ENCODE measurements at places on chromosomes 11 and 22.

- DNase-seq = peak; percentile 56
Observed at GRCh38 chr11:47565340-47566148, at the start of gene PTPMT1. Gene PTPMT1 (plus strand): TSS chr11:47565599. CDS start chr11:47565623, 24 bp downstream.

GRCh38 chr11:17381156-17381555 is 7.3 kb downstream of the KCNJ11 start:
- DNase-seq = no peak

DNA sequence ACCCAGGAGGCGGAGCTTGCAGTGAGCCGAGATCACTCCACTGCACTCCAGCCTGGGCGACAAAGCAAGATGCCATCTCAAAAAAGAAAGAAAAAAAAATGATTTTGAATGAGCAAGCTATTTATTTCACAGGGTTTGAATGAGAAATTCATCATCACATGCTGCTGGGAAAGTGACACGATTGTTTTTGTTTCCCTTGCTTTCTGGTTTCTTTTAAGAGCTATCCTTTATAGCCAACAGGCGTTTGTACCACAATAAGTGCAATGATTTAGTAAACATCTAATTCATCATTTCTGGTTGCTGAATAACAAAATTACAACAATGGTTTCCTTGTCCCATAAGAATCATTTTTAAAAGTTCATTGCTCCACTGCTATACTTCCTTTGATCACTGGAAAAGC is 129.9 kb downstream of the GUCY1A2 start:
- DNase-seq = no peak

DNA sequence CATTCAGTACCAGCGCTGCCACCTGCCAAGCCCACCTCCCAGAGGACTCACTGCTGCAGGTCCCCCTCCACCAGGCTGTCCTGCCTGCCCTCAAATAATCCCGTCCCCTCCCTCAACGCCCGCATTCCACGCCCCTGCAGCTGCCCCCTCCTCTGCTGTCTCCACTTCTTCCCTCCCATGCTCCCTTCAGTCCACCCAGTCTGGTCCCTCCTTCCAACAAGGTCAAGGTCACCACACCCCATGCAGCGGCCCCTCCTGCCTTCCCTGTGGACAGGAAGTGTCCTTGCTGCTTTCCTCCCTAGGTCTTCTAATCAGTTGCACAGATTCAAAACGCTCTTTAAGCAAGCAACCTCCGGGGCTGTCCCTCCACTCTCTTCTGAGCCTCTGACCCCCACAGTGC is 12.1 kb downstream of the MACROD1 start:
- DNase-seq = no peak

DNA sequence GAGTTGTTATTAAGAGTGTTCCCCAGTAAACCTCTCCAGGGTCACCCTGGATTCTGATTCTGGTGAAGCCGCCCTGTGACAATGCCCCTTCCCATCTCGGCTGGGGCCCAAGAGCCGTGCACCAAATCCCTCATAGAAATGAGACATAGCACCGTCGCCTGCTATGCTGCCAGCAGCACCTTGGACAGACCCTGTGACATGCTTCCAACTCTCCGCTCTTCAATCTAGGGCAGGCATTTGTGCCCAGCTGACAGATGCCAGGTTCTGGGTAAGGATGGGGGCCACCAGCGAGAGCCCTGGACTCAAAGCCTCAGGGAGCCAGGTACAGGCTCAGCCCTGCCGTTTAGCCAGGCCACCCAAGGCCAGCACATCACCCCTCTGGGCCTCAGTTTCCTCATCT is 55.8 kb upstream of the TCF20 start:
- no peak for DNase-seq

DNA sequence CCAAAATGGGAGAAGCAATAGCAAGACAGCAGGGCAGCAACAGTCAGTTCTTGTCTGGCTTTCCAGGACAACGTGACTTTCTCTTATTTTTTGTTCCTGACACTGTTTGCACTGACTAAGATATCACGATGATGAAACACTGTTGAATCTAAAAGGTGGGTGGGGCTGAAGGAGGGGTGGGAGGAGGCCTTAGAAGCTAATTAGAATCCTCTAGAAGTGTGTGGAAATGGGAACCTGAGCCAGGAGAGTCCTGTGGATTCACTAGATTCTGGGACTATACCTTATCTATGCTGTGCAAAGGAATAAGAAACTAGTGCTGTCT is 300.3 kb downstream of the ST3GAL4 start:
- no peak for DNase-seq

DNA sequence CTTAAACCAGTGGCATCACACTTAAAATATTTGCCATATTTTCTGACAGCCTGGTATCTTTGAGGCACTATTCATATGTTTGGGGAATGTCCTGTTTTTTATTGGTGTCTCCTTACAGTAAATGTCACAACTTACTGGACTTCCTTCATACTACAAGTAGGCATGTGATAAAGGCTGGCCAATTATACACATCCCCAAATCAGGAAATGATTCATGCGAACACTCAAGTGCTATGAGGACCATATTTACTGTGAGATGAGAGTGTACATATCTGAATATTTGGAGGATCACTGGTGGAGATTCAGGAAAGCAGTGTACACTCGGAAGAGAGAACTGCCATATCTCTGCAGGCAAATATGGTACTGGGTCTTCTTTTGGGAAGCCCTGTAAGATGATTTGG is 913.8 kb upstream of the CHORDC1 start:
- no peak for DNase-seq

DNA sequence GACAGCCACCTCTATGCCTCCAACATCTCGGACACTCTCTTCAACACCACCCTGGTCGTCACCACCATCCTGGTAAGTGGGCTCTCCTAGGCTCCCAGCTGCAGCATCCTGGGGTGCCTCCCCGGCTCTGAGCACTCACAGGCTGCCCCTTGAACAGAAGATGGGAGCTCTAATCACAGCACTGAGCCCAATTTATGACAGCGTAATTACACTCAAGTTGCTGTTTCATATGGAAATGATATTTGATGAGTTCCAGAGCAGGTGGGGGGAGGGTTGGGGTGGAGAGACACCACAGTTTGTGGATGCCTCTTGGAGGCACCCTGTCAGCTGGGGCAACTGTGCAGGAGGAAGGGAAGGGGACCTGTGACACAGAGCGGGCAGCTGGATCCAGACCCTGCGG is 125.3 kb upstream of the TBCEL start:
- peak; percentile 47 for DNase-seq

- DNase-seq = no peak
Observed at GRCh38 chr22:27752771-27753170, 48.8 kb downstream of the MN1 start.

DNA sequence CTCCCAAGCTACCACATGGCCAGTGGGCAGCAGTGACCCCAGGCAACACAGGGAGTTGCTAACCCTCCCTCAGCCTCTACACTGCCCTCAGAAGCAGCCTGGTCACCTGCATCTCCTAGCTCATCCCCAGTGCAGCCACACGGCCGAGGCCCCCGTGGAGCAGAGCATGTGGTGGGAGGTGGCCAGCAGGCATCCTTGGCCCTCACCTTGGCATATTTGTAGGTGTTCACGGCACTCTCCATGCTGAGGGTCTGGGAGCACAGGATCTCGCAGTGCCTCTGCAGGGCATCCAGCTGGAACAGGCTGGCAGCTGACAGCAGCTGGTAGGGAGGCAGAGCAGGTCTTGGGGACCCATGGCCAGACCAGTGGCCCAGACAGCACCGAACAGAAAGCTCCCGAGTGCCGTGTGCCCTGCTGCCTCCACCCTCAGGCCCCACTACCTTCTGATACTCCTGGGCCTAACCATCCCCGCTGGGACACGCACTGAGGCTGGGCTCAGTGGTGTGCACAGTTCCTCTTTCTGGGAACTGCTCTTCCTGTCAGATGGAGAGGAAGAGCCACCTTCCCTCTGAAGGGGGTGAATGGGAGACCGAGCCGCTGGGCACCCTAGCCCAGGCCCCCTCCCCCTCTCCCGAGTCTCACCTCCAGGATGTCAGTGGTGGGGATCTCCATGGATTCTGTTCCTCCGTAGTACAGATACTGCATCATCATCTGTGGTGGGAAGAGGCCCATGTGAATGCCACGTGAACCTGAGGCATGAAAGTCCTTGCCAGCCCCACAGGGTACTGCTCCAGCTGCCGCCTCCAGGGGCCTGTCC is 48.8 kb downstream of the NAT10 start:
- no peak for DNase-seq

DNA sequence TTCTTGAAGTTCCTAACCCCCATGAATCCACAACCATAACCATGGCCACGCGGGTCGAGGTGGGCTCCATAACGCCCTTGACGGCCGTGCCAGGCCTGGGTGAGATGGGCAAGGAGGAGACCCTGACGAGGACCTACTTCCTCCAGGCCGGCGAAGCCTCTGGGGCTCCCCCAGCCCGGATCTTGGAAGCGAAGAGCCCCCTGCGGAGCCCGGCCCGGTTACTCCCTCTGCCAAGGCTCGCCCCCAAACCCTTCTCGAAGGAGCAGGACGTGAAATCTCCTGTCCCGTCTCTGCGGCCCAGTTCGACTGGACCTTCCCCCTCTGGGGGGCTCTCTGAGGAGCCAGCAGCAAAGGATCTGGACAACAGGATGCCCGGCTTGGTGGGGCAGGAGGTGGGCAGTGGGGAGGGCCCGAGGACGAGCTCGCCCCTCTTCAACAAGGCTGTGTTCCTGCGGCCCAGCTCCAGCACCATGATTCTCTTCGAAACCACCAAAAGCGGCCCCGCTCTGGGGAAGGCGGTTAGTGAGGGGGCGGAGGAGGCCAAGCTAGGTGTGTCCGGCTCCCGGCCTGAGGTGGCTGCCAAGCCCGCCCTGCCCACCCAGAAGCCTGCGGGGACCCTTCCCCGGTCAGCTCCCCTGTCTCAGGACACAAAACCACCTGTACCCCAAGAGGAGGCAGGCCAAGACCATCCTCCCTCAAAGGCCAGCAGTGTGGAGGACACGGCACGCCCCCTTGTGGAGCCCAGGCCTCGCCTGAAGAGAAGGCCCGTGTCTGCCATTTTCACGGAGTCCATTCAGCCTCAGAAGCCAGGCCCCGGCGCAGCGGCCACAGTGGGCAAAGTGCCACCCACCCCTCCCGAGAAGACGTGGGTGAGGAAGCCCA is 75.7 kb downstream of the KIAA1671 start:
- no peak for DNase-seq

DNA sequence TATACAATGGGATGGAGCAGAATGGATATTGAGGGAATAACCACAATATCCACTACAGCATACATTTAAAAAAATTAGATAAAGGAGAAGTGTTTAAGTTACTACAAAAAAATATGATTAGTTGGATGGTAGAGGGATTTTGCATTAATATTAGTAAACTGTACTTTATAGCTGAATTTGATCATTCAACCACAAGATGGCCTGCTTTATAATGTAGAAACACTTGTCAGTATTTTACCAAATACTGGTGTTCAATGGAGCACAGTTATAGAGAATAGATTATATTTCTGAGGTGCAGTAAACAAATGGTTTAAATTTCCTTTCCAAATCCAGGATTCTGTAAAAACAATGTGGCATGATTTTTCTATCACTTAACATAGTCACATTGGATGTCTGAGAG is 818.8 kb upstream of the CHORDC1 start:
- no peak for DNase-seq

DNA sequence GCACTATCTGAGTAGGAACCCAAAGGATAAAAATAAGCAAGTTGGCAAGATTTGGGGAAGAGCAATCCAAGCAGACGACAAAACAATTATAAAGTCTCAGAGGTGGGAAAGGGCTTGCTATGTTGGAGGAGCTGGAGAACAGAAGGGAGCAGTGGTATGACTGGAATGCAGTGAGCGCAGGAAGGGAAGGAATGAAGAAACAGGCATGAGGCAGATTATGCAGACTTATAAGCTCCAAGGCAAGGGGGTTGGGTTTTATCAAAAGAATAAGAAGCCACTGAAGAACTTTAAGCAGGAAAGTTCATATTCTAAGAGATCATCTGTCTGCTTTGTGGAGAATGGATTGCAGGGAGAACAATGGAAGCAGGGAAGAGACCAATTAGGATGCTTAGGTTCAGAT is 31.7 kb downstream of the PGM2L1 start:
- no peak for DNase-seq

DNA sequence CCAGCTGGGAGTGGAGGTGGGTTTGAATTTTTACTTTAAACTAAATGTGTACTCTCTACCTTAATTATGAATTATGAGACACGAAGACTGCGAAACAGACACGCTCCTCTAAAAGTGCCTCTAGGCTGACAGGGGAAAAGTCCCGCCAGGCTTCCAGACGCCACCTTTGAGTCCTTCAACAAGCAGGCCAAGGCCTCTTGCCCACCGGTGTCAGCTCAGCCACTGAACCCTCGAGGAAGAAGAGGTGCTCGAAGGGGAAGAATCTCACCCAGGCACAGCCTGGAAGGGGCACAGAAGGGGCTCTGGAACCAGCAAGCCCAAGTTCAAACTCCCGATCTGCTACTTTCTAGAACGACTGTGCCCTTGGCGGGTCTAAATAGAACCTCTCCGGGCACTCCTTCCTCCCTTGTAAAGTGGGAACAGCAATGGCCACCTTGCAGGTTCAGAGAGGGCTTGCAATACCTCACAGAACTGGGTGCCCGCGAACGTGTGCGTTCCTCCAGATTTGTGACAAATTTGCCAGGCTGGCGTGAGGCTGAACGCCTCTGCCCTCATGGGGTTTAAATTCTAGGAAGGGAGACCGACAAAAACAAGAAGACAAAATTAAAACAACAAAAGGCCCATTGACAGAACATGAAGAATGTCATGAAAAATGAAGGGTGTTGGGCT is 158.5 kb upstream of the GRK3 start:
- no peak for DNase-seq

- DNase-seq = no peak
Observed at GRCh38 chr11:19980957-19981669, 179.2 kb downstream of the DBX1 start.

DNA sequence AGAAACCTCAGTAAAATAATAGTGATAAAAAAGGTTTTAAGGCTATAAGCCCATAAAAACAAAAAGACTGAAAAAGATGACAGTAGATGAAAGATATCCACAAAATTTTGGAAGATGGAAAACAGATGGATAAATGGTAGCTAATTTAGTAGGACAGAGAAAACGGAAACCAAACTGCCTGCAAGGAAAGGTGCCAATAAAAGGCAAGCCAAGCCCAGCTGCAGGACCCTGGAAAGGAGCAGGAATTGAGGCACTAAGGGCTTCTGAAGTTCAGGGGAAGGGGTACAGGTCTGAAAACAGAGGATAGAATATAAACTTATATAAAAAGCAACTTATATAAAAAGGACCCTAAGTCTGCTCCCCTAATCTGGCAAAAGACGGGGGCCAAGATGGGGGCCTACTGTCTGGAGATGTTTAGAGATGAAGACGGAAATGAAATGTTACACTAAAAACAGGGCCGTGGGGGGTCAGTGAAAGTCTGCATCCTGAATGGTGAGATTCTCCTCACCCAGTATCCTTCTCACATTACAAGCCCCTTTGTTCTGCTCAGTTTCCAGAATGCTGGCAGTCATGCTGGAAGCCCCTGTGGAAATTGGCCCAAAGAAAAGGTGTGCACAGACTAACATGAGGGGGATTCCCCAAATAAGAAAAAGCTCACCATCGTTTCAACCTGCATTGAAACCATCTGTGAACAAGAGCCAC is 269.3 kb upstream of the PITPNB start:
- DNase-seq = no peak

GRCh38 chr11:120750647-120751549 is 239.3 kb downstream of the GRIK4 start:
- DNase-seq = peak; percentile 49

All from NCI-H1092 treated with DMSO at 0.1 percent for 48 hours (cell line).